ENCODE measurements at places on chromosomes 3 and 15.

DNA sequence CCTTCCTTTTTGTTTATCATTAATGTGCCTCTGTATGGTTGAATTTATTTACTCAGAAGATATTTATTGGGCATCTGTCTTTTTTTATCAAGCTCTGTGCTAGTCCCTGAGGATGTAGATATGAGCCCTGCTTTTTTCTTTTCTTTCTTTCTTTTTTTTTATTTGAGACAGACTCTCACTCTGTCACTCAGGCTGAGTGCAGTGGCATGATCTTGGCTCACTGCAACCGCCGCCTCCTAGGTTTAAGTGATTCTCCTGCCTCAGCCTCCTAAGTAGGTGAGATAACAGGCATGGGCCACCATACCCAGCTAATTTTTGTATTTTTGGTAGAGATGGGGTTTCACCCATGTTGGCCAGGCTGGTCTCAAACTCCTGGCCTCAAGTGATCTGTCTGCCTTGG lies 58.5 kb downstream of the MBNL1 start:
- no peak for DNase-seq

DNA sequence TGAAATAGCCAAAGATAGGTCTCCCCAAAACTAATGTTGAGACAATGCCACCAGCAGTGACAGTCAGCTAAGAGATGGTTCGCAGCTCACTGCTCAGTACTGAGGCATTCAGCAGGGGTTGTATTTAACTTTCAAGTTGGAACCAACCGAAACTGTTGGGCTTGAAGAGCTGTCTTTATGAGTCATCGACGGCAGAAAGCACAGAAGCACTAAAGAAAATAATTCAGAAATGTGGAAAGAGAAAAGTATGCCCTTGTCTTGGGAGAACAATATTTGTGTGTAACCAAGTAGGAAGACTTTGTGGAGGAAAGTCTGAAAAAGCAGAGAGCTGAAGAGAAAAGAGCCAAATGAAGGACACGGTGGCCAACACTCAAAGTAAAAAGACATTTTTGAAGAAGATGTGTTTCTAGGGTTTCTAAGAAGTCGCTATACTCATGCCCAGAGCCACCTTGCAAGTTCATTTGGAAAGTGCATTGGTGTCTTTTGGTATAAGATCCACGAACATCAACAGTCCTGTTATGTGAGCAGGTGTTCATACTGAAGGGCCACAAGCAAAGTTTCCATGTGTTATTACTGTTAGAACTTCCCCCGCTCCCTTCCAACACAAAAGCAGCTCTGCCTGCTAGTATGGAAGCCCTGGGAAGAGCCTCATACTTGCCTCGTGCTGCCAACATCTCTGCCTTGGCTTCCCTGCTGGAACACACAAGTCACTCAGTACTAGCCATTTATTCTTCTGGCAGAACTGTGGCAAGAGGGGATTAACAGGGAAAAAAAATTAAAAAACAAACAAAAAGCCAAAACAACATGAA lies 4.1 kb upstream of the RARB start:
- DNase-seq, result no peak

DNA sequence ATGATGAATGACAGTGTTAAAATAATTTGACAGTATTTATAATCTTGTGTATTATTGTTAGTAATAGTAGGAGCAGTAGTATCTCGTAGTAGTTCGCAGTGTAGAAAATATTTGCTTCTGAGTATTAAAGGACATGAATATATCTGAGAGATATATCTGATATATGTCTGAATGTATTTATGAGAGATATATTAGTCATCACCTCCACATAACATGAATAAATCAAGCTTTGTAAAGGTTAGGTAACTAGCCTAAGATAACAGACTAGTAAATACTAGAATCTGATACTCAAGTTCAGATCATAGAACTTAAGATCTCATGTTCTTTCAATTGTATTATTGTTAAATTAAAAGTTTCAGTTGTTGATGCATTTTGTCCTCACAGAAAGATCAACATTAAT lies 130.5 kb downstream of the UBE2E2 start:
- DNase-seq, result no peak

DNA sequence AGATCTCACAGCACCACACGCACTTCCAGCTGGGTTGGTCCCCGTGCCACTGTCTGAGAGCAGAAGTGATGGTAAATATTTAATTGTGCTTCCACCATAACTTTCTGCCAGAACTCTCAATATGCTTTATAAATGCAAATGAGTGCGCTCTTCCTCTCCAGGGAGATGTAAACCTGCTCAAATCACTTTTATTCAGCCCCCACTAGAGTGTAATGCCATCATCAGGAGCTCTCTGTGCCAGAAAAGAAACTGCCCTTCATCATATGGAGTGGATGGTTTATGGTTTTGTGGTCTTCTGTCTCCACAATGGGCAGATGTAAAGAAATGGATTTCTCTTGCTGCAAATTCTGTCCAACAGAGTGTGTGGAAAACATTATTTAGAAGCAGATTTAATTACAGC lies 127.0 kb downstream of the EPHB1 start:
- DNase-seq, result no peak

GRCh38 chr3:126937533-126937932 lies 45.4 kb upstream of the PLXNA1 start:
- DNase-seq, result no peak

DNA sequence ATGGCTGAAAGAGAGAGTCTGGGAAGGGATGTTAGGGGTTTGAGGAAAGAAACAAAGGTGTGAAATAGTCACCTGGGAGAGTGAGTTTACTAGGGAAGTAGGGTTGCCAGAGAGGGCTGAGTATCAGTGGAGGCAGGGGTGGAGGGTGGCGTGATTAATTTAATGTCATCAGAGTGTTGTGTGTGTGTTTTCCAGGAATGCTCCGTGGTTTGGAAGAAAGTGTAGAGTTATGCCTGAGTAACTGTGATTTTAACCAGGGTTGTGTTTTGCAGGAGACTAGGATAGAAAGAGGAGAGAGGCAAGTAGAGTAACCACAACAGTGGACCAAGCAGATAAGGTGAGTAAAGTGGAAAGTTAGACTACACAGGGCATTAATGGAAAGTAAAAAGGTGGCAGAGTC lies 27.2 kb downstream of the PLD1 start:
- DNase-seq, result no peak

GRCh38 chr3:13886593-13887129 lies 6.8 kb upstream of the WNT7A start:
- no peak for DNase-seq

- DNase-seq, result no peak
Measured at GRCh38 chr15:77064539-77065308, 6.2 kb downstream of the TSPAN3 start.

GRCh38 chr3:50517721-50518206 lies 14.3 kb upstream of the CACNA2D2 start:
- DNase-seq, result no peak

GRCh38 chr3:3087716-3088465 lies 22.3 kb downstream of the IL5RA start:
- DNase-seq, result no peak

- DNase-seq, result no peak
Measured at GRCh38 chr3:15241341-15241740, 35.3 kb downstream of the CAPN7 start.

GRCh38 chr3:196344663-196345062 lies 6.5 kb upstream of the TM4SF19 start:
- DNase-seq, result peak; percentile 64

DNA sequence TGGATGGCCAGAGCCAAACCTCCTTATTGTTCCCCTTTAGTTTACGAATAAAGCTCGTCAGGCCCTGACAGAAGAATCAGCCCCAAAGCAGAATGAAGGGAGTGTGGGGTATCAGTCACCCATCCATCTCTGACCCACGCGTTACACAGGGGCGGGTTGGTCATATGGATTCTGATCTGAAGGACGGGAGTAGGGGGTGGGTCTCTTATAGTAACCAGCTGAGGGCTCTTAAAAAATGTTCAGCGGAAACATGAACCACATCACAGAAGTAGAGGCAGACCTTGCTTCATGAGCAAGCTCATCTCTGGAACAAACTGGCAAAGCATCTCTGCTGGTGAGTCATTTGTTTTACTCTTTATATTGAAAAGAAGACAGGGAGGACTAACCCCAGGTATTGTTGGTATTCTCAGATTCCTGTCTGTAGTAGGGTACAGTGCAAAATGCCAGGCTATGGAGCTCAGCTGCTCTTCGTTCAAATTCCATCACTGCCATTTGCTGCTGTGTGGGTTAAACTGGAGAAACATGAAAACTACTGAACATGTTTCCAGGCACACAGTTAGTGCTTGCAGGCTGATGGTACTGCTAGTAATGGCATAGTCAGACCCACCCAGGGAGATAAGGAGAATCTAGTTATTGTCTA lies at the start of gene CXCR6:
Gene CXCR6, plus strand, starts transcription at position 258 of the 640 bp plus-strand sequence. CDS start 3,018 bp downstream, outside the sequence.
- no peak for DNase-seq

GRCh38 chr15:58900631-58901030 lies 32.8 kb downstream of the SLTM start:
- no peak for DNase-seq

GRCh38 chr3:189863031-189863430 lies 231.8 kb downstream of the TP63 start:
- no peak for DNase-seq

DNA sequence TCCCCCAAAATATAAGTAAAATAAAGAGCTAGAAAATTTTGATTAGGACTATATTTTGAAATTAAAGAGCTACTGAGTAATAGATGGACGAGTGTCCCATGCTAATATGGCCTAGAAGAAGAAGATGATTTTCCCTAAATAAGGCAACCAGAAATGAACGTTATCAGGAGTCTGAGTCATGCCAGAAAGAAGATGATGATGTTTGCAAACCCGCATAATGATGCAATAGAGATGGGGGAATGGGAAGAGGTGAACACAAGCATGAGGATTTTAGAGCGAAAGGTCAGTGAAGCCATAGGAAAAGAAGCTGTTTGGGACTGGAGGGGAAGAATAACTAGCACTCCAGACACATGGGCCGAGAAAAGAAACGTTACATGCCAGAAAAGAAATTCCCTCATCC lies 71.7 kb downstream of the FGF12 start:
- no peak for DNase-seq

DNA sequence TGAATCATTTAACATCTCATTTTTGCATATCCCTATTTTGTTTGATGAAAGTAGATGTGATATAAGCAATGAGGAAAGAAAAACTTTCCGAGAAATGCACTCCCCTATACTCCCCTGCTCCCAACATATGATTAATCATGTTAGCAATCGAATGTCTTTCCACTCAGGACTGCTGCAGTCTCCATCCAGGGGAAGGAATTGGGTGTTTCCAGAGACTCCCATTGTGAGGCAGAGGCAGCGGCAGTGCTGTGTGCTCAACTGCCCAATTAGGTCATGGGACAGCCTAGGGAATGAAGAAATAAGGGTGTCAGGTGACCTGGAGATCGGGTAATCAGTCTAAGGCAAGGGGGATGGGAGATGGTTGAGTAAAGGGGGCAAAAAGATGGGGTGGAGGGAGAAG lies 268.6 kb upstream of the MEIS2 start:
- DNase-seq, result no peak

- no peak for DNase-seq
Measured at GRCh38 chr15:69763831-69764230, 311.2 kb downstream of the RPLP1 start.

DNA sequence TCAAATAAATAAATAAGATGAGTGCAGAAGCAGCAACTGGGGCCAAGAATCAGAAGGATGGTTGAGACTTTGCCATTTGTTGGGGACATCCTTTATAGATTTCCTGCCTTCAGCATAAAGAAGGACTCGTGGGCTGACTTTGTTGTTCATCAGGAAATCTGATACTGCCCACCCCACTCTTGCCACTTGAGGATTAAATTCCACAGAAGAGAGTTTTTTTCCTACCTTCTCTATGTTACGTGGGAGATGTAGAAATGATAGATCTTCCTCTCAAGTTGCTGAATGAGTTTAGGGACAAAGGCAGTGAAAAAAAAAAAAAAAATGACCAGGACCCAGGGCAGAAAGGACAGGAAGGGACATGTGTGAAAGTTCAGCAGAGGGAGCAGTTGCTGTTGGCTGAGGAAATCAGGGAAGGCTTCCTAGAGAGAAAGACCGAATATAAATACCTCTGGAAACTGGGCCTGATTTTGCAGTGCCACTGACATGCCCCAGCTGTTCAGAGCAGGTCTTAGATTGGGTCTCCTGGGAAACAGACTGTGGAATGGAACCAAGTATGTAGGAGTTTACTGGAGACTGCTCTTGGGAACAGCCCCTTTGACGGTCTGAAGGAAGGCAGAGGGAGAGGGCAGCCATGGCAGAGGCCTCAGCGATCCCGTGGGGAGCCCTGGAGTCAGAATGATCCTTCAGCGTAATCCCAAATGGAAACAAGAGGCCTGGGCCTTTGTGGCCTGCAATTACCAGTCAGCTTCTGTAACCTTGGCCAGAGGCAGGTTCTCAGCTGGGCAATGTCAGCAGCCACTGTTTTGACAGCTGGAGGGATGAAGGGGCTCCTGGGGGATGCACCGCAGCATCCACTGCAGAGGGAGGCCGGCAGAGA lies 50.9 kb downstream of the C3orf20 start:
- no peak for DNase-seq

- DNase-seq, result no peak
Measured at GRCh38 chr15:100693451-100693850, 91.1 kb downstream of the ASB7 start.

DNA sequence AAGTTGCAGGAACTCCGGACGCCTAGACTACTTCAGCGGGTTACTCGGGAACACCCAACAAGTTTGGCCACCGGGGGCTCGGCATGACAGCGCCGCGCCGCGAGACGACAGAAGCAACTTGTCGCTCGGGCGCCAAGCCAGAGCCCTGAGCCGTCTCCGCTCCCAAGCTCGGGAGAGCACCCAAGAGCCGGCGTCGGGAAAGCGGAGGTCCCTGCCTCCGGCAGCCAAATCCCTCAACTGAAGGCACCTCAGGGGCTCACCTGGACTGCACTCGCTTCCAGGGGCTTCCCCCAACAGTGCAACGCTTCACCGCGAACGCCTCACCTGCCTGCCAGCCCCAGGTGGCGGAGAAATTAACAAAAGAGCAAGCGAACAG lies 640 bp downstream of the MB21D2 start:
- DNase-seq, result no peak

DNA sequence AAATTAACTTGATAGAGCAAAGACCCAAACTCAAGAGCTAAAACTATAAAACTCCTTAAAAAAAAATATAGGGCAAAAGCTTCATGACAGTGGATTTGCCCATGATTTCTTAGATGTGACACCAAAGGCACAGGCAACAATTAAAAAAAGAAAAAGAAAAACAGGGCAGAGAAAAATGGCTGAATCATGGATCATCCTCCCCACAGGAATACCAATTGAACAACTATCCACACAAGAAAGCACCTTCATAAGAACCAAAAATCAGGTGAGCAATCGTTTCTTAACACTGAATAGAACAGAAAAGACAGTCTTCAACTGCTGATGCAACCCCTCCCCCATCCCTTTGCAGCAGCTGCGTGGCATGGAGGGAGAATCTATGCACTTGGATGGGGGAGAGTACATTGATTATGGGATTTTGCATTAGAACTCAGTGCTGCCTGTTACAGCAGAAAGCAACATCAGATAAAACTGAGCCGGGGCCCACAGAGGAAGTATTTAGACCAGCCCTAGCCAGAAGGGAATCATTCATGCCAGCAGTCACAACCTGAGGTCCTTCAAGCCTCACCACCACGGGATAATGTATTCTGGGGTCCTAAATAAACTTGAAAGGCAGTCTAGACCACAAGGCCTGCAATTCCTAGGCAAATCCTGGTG lies 15.7 kb downstream of the C3orf33 start:
- no peak for DNase-seq

- DNase-seq, result no peak
Measured at GRCh38 chr3:31253782-31254181, 278.9 kb upstream of the STT3B start.

Data from GF-D8 (cell line).